ENCODE measurements at places on chromosomes 1 and 21.

- DNase-seq, result no peak
Measured at GRCh38 chr1:38870996-38871395, 2.2 kb downstream of the MYCBP start.

DNA sequence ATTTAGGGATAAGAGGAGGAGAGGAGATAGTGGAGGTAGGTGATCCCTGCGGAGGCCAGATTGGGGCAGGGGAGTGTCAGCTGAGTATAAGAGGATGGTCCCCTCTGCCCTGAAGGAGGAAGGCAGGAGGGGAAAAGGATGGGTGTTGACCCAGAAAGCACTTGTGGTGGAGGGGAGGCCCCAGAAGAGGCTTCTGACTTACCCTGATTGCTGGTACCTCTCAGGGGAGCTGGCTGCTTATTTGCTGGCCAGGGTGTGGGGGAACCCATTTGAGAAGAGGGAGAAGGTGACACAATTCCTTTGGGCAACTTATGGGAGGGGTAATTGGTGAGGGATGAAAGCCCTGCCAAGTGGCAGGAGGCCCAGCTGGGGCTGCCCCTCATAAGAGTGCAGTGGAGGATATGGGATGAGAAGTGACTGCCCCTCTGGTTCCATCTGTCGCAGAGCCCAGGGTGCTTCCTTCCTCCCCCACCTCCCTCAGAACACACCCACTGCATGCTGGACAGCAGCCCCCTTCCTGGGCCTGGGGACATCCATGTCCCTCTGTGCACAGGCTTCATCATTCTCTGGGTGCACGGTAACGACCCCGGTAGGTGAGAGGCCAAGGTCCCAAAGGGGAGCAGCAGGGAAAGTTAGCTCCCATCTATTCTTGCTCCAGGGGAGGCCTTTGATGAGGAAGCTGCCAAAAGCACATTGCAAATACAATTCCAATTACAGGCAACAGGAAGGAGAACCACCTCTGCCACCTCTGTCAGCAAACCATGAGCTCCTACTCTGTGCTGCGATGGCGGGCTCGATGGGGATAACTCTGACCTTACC is 1.4 kb upstream of the PCSK9 start:
- no peak for DNase-seq

DNA sequence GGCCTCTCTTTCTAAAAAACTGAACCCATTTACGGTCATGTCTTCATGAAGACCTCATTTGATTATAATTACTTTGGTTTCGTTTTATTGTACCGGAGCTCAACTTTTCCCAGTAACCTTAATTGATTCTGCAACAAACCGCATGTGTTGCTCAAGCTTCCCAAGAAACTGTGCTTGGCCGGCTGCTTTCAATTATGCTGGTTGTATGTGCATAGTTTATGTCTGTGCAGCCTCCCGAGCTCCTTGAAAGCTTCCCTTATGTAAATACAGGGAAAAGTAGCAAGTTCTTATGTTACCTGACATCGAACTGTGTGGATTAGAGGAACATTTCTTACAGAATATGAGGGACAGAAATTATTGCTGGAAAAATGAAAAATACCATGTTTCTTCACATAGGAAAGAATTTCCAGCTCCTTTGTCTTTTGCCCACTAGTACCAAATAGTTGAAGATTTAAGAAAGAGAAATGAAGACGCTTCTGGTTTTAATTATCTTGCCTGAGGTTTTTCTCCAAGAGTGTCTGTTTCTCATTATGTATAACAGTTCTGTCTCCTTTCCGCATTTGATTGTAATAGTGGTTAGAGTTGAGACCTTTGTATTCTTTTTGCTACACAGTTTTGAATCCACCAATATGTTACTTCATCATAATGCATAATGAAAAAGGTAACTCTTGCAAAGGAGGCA is 2.1 kb downstream of the VCAM1 start:
- DNase-seq, result no peak

- no peak for DNase-seq
Measured at GRCh38 chr21:16086121-16086520, 356.3 kb downstream of the USP25 start.

GRCh38 chr1:150322310-150322709 is 977 bp downstream of the PRPF3 start:
- peak; percentile 31 for DNase-seq

DNA sequence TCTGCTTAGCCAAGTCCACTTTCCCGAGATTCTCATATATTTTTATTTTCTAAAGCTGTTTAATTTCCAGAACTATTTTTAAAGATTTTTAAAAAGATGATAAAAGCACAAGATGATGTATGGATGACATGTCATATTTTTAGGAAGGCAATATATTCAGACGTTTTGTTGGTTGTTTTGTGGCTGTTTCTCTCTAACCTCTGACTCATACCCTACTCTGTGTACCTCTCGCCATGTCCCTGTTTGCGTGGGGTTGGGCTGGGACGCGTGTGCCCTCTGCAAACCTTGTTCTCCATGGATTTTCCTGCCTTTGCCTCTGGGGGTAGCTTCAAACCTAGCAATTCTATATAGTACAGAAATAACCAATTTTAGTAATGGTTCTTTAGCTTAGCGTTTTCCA is 132.0 kb downstream of the GALNT2 start:
- no peak for DNase-seq

DNA sequence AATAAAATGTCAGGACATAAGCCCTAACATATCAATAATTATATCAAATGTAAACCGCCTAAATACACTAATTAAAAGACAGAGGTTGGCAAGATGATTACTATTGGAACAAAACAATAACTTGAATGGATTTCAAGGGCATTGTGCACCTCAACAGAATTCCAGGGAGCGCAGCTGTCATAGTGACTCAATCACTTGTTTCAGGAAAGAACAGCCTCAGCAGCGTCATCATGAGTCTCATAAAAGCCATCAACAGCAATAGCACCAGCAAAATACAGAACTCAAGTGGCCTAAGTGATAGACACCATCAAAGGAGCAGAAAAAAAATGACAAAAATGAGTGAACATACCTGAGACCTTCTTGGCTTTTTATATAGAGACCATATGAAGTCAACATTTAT is 632.7 kb upstream of the NR5A2 start:
- no peak for DNase-seq

GRCh38 chr1:107450899-107451664 is 310.2 kb downstream of the NTNG1 start:
- no peak for DNase-seq

DNA sequence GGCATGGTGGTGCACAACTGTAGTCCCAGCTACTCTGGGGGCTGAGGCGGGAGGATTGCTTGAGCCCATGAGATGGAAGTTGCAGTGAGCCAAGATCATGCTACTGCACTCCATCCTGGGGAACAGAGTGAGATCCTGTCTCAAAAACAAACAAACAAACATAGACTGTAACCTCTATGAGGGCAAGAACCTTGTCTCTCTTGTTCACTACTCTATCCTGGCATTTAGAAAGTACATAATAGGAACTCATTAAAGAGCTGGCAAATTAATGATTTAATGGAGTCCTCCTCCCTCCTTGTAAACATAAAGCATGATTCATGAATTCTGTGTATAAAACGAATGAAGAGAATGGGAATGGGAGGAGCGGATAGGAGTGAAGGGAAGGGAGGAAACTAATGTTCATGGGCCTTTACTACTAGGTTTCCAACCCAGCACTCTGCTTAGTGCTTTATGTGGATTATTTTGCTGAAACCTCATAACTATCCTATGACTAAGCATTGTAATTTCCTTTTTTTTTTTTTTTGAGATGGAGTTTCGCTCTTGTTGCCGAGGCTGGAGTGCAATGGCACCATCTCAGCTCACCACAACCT is 8.6 kb downstream of the LMOD1 start:
- DNase-seq, result no peak

DNA sequence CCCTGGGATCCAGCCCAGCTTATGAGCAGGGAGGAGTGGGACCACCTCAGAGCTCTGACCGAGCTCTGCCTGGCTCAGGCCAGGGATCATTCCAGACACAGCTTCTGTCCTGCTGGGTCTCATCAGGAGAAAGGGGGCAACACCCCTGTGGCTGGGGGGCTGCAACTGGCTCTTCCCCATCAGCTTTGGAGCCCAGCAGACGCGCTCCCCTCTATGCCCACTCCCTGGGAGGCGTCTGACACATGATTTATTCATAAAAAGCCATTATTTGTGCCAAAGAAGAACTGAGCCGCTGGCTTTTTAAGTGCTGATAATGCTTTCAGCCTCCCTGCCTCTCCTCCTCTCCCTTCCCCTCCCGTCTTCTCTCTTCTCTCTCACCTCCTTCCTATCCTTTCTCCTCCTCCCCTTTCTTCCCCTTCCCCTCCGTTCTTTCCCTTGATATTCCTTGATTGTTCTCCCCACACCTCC is 25.0 kb downstream of the FOXO6 start:
- no peak for DNase-seq

DNA sequence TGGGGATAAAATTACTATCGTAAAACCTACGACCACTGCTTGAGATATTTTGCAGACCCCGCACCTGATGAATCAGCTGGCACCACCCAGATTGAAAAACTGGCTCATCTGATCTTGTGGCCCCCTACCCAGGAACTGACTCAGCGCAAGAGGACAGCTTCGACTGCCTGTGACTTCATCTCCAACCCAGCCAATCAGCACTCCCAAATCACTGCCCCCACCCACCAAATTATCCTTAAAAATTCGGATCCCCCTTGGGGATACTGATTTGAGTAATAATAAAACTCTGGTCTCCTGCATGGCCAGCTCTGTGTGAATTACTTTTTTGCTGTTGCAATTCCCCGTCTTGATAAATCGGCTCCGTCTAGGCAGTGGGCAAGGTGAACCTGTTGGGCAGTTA is 81.4 kb downstream of the EDEM3 start:
- DNase-seq, result no peak

DNA sequence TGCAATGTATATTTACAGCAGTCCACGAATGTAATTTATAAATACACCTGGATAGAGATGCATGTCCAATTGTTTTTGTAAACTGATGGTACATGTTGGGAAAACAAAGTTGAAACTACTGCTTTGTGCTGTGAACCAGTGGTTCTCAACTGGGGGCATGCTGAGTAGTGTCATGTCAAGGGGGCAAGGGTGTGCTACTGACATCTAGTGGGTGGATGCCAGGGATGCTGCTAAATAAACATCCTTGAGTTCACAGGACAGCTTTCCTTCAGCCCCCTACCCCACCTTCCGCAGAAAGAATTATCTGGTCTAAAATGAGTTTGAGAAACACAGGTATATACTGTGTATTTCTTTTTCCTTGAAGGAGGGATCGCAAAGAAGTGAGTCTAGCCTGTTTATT is 95.9 kb downstream of the RASAL2 start:
- no peak for DNase-seq

- peak; percentile 95 for DNase-seq
Measured at GRCh38 chr1:202160377-202160940, at the start of gene PTPN7. PTPN7 (minus strand) TSS chr1:202160602; CDS start chr1:202159402, 1,200 bp downstream.

DNA sequence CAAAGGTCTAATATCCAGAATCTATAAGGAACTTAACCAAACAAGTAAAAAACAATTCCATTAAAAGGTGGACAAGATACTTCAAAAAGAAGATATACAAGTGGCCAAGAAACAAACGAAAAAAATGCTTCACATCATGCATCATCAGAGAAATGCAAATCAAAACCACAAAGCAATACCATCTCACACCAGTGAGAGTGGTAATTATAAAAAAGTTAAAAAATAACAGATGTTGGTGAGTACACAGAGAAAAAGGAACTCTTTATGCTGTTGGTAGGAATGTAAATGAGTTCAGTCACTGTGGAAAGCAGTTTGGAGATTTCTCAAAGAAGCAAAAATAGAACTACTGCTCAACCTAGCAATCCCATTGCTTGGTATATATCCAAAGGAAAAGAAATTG is 218.6 kb downstream of the SLC44A5 start:
- DNase-seq, result no peak

DNA sequence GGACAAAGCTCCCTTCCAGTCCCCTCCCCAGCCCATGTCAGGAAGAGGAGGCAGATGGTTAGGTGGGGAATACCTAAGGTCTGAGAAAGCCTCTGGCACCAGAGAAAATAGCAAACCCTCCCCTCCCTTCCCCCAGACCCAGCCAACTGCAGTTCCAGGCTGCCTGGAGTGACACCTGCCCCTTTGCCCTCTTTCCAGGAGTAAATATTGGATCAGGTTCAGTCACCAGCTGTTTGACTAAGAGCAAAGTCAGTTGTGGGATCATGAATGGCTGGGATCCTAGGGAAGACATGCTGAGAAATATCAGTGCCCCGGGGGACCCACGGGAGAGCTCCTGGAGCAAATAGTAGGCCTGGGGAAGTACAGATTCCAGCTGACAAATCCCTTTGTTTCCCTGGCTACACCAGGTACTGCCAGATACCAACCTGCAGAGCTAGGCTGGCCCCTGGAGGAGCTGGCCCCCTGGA is 12.2 kb upstream of the CDK18 start:
- DNase-seq, result no peak

DNA sequence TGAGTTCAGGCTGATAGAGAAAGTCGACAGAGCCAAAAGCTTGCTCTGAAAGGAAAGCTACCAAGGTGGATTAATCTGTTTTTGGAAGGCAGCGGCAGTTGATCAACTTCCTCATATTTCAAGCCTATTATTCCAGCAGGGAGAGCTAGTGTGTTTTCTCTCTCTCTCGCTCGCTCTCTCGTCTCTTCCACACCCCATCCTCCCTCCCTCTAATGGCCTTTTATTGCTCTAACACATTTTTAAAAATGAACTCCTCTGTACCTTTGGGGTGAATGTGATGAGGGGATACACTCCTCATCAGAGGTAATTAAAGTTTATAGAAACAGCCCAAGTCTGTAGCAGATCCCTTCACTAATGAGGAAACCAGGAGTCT is 126.4 kb downstream of the CLIC6 start:
- no peak for DNase-seq

GRCh38 chr1:207316622-207317391 is 4.7 kb upstream of the CD55 start:
- no peak for DNase-seq

GRCh38 chr1:31977385-31978131 is 36.1 kb upstream of the KHDRBS1 start:
- DNase-seq, result no peak

DNA sequence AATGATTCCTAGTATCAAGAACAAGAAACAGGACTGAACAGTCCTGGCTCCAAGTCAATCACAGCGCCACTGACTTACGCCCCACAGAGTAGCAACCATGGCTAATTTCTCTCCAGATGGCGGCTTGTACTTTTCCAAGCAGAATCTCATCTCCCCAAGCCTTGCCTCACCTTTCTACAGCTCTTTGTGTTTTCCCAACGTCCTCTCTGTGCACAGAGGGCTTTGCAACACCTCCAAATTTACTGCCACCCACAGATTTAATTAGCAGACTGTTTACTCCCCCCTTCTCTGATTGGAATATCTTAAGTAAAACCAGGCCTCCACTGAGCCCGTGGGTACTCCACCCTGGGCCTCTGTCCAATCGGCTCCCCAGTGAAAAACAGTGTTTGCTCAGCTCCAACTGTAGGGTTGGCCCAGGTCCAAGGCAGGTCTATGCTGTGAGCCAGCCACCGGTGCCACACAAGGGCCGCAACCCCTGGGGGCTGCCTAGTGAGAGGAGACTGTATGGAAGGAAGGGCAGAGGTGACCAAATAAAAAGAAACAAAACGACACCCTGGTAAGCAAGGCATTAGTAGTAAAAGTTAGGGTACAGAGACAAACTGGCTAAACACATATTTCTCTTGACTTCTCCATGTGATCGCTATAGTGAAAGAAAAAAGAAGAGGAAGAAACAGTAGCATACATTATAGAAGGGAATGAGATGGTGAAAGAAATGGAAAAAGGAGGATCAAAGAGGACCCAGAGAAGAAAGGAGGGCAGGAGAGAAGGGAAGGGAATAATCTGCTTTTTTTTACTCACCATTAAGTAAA is 128.4 kb upstream of the SOD1 start:
- DNase-seq, result no peak

- DNase-seq, result no peak
Measured at GRCh38 chr1:179043907-179044306, 18.2 kb downstream of the FAM20B start.

Data from stimulated activated CD4-positive, alpha-beta T cell treated with anti-CD3 and anti-CD28 coated beads, Interleukin-15, amount 100 ng/mL, for 24 hours (primary cell).